Stimulated activated CD4-positive, alpha-beta T cell treated with anti-CD3 and anti-CD28 coated beads, Interleukin-1b, Interleukin-23, amount 100 ng/mL, for 1 hour (primary cell): ENCODE measurements at places on chromosomes 11 and 22.

- DNase-seq: no peak
Measured at GRCh38 chr22:43299736-43300135, 43.4 kb downstream of the SCUBE1 start.

GRCh38 chr22:20965104-20965887 is 1.8 kb upstream of the AIFM3 start:
- DNase-seq: no peak

DNA sequence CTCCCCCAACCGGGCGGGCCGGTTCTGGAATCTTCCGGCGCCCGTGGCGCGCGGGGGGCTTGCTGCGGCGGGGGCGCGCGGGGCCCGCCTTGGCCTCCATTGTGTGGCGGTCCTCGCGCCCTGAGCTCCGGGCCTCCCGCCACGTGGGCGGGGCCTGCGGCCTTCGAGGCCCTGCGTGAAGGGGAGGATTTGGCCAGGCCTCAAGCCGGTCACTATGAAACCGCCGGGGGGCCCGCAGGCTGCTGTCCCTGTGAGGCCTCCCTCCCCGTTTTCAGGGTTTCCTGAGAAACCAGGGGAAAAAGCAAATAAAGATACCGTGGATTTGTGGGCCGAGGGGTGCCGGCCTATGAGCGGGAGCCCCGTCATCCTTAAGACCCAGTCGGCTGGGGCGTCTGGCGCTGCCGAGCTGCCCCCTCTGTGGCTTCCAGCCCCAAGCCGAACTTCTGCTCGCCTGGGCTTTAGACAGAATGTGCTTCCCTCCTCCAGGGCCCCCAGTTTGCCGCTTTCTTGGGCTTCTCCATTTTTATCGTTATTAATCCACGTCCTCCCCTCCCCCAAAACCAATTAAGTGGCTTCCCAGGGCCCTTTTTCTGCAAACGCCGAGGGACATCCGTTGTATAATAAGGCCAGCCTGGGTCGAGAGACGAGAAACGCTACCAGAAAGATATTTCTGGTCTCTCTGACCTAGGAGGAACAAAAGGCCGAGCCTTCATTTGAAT is 602 bp downstream of the EWSR1 start:
- DNase-seq: no peak

- DNase-seq: no peak
Measured at GRCh38 chr11:26613759-26614158, 41.7 kb upstream of the MUC15 start.

- no peak for DNase-seq
Measured at GRCh38 chr11:17407575-17407974, 19.1 kb upstream of the KCNJ11 start.
